ENCODE measurements at places on chromosomes 11 and 22.
A peak's percentile ranks its signal among the peaks of the same experiment; 100 is the strongest.

GRCh38 chr11:94922321-94923003 lies 50.9 kb downstream of the CWC15 start:
- no peak for DNase-seq

DNA sequence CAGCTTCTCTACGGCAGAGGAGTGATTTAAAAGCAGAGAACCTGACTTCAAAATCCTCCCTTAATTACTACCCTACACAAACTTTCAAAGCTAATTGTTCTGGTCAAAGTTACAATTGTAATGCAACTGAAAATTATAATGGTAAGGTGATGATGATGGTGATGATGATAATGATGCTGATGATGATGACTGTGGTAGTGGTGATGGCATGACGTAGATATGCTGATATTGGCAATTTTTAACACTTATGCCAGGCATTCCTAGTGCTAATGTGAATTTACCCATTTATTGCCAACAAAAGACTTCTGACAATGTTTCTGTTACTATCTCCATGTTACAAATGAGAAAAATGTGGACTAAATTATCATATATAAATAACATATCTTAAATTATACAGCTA lies 1831.1 kb downstream of the LRRC4C start:
- DNase-seq = no peak

DNA sequence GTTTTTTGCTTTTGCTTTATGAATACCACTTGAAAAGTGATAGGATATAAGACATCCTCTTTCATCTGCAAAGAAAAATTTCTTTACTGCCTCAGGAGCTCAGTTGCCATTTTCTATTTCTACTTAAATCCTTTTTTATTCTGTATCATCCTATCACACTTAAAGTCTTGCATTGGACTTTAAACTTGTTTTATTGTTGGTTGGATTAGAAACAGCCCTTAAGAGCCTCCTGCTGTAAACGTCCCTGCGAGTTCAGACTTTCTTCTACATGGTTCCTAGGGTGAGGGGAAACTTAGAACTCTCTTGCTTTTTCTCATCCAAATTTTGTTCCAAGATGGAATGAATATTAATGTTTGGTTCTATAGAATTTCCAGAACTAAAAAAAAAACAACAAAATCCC lies 234.3 kb downstream of the JRKL start:
- no peak for DNase-seq

DNA sequence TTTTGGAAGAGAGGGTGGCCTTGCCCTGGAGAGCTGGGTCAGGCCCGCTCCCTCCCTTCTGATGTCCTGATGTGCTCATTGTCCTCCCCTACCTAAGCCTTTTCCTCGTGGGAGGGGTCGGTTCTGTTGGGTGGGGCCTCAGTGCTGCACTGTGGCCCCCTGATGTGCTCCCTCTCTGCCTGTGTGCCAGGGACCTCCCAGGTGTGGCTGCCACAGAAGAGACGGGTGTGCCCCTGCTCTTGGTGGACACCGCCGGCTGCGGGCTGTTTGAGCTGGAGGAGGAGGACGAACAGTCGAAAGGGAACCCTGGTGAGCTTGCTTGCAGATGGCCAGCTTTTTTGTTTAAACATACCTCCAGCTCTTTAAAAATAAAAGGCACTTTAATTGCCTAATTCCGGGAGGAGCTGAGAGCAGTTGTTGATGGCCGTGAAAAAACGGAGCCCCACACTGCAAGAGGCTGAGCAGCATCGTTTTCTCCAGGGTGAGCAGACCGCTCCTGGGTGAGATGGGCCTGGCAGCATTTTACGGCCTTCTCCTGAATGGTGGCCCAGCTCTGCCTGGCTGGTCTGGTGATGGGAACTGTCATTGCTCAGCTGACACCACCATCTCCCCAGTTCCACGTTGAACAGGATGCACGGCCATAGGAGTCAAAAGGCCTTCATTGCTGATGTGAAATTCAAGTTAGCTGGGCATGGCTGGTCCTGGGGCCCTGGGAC lies 30.1 kb downstream of the IGHMBP2 start:
- no peak for DNase-seq

GRCh38 chr11:58621586-58622262 lies 741 bp upstream of the CNTF start:
- DNase-seq = no peak

- no peak for DNase-seq
These were observed 247 bp upstream of the PLAAT5 start for GRCh38 chr11:63491240-63491587.

DNA sequence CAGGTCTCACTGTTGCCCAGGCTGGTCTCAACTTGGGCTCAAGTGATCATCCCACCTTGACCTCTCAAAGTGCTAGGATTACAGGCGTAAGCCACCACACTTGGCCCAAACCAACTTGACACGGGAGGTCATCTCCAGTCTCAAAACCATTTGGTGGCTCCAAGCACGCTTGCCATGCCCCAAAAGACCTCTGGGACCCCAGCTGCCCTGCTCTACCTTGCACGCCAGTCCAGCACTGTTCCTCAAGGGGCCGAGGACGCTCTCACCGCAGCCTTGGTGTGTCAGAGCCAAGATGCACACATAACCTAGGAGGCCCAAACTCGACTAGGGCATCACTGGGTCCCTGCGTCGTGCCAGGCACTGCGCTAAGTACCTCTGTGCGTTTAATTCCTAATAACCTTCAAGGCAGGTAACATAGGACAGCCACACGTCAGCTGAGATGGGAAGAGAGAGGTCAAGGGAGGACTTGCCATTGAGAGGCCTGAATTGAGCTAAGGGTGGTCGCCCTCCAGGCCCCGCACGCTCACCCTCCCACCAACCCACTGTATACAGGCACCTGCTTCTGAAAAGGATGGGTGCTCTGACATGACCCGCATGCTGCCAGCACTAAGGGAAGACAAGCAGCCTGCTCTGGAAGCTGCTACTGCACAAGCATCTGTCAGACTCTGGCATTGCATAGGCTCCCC lies 4.6 kb upstream of the GAS2L1 start:
- DNase-seq = no peak

DNA sequence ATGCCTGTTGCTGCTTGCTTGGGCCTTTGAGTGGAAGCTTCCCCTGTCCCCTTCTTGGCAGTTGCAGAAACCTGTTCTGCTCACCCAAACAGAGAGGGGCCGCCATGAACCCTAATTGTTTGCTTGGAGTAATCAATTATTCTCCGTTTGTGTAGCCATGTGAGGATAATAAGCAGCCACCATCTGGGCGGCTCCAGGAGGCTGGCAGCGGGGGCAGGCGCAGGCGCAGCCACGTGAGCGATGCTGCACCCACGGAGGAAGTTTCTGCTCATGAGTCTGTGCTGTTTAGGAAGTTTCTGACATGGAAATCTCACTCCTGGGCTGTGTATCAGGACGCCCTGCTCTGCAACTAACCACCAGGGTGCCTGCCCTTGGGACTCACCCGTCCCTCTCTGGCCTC lies 90.1 kb downstream of the MPPED1 start:
- DNase-seq = no peak

DNA sequence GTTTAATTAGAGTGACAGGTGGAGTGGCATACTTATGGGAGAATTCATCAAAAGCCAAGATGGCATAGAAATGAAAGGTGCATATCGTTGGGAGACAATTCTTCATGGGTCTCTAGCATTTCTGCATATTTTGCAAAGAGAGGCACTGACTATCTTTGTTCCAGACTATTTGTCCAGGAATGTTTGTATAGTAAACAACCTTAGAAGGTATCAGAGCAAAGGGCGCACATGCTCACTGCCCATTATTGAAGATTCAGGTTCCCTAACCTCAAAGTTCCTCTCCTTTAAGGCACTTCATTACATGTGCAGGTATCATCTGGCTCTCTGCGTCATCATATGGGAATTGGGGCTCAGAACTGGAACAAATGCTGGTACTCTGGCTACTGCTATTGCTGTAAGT lies 4.7 kb upstream of the NEU3 start:
- DNase-seq = no peak

GRCh38 chr11:112322173-112322790 lies 61.6 kb upstream of the PLET1 start:
- DNase-seq = no peak

DNA sequence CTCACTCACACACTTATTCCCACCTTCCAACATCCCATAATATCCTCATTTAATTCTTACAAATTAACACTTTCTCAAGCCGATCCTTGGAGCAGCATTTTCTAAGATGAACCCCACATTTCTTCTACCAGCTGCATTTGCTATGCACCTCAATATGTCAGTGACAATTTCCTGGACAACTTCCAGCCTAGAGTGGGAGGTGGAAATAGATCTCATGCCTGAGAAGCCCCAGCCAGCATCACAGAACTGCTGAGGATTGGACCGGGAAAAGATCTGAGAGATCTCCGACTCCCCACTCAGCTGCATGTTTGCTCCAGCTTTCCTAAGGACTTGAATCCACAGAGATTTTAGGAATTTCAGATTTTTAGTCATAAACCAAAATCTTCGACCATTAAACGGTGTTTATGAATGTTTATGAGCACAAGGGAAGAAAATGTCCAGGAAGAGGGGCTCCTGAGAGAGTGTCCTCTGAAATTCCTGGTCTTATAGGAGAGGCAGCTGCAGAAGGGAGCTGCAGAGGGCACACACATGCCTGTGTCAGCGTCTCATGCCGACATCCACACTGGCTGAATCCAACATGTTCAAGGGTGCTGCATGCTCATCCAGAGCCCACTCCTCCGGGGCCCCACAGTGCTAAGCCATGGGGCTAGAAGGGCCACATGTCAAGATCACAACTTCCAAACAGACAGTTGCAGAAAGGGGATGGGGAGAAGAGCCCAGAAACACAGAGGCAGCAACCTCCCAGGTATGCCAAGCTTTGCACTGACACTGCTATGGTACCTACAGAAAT lies 68.6 kb downstream of the MICAL3 start:
- no peak for DNase-seq

- no peak for DNase-seq
These were observed 75.4 kb downstream of the GAB4 start for GRCh38 chr22:16932577-16932976.

- DNase-seq = no peak
These were observed 13.0 kb upstream of the UPK3A start for GRCh38 chr22:45271667-45272201.

DNA sequence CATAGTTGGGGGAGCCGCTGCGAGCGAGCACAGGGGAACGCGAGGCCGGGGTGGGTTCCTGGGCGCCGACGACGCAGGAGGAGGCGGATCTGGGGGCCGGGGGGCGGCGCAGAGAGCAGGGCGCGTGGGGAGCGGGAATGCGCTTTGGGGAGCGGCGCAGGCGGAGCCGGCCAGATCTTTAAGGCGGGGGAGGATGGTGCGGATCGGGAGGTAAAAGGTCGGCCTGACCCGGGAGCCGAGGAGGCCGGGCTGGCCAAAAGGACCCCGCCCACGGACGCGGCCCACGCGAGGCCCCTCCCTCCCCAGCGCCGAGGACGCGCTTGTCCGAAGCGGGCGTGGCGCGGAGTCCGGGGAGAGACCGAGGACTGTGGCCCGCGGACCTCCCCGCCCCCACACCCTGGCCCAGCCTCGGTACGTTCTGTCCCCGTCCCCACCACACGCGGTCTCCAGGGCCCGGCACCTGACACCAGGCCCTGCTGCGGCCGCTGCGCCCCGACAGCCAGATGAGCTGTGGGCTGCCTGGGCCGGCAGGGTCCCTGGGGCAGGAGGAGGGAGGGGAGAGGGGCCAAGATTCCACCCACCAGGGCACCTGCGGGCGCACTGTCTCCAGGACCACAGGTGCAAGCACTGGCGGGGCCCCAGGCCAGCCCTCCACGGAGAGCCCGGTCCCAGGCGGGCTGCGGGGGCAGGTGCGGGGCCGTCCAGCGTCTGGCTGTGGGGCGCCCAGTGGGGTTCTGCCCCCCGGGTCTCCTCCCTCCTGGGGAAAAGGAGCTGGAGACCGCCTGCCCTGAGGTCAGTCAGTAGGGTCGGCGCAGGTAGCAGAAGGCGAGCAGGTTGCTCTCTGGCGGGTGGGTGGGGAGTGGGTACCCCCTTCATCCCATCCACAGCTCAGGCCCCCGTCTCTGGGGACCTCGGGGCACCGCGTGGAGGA lies 10.9 kb downstream of the PIM3 start:
- peak; percentile 58 for DNase-seq

DNA sequence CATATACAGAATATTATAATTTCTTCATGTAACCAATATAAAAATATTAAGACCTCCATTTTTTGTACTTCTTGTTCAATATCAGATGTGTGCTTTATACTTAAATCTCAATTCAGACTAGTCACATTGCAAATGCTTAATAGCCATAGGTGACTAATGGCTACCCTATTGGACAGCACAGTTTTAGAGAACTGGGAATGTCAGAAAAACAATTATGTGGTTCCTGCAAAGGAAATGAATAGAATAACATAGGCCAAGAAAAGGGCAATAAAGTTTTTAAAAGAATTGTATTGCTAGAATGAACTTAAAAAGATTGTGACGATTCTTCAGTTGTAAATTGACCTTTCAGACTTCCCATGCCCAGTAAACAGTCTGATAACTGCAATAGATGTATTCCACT lies 843.0 kb downstream of the METTL15 start:
- DNase-seq = no peak

DNA sequence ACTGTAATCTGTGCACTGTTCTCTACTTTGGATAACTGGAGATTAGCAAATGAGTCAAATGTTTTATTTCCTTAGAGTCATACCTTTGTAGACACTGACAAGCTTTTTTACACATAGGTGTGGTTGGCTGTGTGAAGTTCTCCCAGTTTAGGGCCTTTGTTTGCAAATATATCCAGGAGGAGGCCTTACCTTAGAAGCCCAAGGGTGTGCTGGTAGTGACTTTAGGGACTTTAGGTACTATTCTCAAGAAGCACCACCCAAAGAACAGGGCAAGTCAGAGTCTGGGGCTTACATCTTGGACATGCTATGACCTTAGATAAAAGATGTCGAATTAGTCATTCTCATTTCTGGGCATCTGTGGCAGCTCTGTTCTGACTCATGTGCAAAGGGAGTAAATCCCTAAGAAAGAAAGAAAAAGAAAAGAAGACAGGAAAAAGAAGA lies 4.8 kb upstream of the FAR1 start:
- DNase-seq = no peak

DNA sequence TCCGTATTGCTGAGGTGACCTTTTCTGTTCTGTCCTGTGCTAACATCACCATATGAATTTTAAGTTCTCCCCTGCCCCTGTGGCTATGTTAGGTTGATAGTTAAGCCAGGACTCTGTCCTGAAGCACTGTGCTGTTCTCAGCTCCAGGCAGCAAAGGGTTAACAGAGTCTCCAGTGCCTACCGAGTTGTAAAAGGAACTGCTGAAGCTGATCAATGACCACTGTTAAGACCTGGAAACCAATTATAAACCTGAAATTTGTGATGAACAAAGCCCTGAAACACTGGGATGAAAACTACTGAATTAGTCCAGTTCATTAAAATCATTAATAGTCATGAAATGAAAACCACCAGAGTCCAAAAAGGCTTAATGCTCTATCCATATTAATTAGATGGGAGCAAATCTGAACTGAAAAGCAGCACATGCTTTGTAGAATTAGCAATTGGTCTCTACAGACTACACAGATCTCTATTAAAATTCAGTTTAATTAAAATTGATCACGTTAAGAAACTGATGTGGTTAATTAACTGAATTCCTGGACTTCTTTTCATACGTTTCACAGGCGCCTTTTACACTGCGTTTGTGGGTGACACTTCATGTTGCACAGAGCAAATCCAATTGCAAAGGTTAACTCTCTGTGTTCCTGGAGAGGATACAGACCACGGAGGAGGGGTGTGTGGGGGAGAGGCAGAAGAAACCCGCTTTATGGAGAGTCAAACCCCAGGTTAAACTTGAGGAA lies 188.5 kb upstream of the MPPED2 start:
- DNase-seq = no peak

- no peak for DNase-seq
These were observed 655.5 kb downstream of the KCNA4 start for GRCh38 chr11:29361369-29361768.
